ENCODE measurements at places on chromosomes 2 and 18. TPM values are rescaled to one million over a fixed set of nuclear protein-coding genes. Genes with fewer than 3 reads are reported as not detected.

The CRACDL gene
- 25.5 TPM for total RNA-seq

The SGPP2 gene
- total RNA-seq = 45.8 TPM

GRCh38 chr18:49723648-49724180 lies 89.6 kb downstream of the ACAA2 start:
- no peak for DNase-seq

GRCh38 chr2:64998658-64999061 lies 9.5 kb downstream of the SLC1A4 start:
- DNase-seq = no peak

- no peak for DNase-seq
Observed at GRCh38 chr2:226184940-226185615, 614.5 kb downstream of the IRS1 start.
